Activated CD4-positive, alpha-beta T cell treated with anti-CD3 and anti-CD28 coated beads, Interleukin-2, amount 50 U/mL, for 1 hour (primary cell): ENCODE measurements at places on chromosomes 5 and 9.

DNA sequence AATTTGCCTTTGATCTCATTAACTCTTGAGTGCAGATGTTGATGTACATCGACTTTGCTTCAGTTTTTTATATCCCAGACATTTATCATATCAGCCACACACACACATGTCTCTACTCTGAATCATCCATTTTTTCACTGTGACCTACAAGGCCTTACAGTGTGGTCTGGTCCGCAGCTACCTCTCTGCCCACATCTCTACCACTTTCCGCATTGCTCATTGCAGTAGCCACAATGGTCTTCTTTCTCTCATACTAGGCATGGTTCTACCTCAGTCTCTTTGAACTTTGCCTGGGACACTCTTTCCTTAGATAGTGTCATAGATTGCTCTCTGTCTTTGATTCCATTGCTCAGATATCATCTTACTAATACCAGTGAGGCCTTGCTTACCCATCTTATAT lies 87.9 kb upstream of the FSD1L start:
- no peak for DNase-seq

GRCh38 chr9:134364391-134365114 lies 38.3 kb downstream of the RXRA start:
- no peak for DNase-seq

- DNase-seq = no peak
Measured at GRCh38 chr5:177540438-177540837, 13.9 kb downstream of the FAM193B start.

DNA sequence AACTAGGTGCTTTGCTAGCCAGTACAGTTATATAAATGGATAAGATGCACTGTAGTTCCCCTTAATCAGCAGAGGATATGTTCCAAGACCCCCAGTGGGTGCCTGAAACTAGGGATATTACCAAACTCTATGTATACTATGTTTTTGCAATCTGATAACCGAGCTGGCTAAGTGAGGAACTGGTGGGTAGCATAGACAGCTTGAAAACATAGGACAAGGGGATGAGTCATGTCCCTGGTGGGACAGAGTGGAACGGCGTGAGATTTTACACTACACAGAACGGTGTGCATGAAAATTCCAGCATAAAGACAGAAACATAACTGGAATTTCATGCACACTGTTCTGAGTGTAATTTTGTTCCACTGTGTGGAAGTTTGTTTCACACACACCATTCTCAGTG lies 86.9 kb downstream of the BASP1 start:
- DNase-seq = no peak

DNA sequence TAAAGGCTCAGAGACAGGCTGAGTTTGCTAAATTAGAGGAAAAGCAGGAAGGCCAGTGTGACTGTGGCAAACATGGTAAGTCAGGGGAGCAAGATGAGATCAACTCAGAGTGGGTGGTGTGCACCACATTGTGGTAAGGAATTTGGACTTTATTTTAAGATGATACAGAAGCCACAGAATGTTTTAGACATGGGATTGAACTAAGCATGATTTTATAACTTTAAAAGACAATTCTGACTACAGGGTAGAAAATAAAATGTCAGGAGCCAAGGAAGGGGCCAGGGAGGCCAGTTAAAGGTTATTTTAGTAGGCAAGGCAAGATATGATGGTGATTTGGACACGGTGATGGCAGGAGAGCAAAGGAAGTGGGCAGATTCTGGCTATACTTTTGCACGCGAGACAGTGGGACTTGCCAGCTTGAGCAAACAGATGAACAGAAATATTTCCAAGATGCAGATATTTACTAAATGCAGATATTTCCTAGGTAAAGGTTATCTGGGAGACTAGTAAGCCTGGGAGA lies 53.9 kb downstream of the TSSK1B start:
- no peak for DNase-seq
